Upper lobe of left lung (tissue), 6 donors: ENCODE measurements at places on chromosomes 5 and 9. TPM values are rescaled to one million over a fixed set of nuclear protein-coding genes. Genes with fewer than 3 reads are reported as not detected.

GRCh38 chr5:5246736-5247135 lies 106.6 kb downstream of the ADAMTS16 start:
- H3K4me1 ChIP-seq, result no peaks in the 10 kb centered on the region
- no peak overlapping the region for H3K4me3 ChIP-seq
- H3K27ac ChIP-seq, result no peak overlapping the region
- H3K36me3 ChIP-seq, result no peaks in the 10 kb centered on the region

Gene FOXD4L5
- 0.15 TPM for total RNA-seq

- H3K4me3 ChIP-seq, result no peak overlapping the region
- H3K36me3 ChIP-seq, result no peaks in the 10 kb centered on the region
- no peaks in the 10 kb centered on the region for H3K4me1 ChIP-seq
- no peaks in the 10 kb centered on the region for H3K27me3 ChIP-seq
- H3K27ac ChIP-seq, result no peak overlapping the region
Observed at GRCh38 chr5:174273325-174273724, 227.8 kb downstream of the NSG2 start.

GRCh38 chr5:16456103-16456832 lies 9.3 kb downstream of the ZNF622 start:
- no peak overlapping the region for H3K4me3 ChIP-seq
- peaks cover 41% of the 10 kb centered on the region for H3K36me3 ChIP-seq
- peaks cover 15% of the 10 kb centered on the region for H3K4me1 ChIP-seq
- H3K27ac ChIP-seq, result peak overlapping the region; percentile 63
- no peaks in the 10 kb centered on the region for H3K27me3 ChIP-seq

DNA sequence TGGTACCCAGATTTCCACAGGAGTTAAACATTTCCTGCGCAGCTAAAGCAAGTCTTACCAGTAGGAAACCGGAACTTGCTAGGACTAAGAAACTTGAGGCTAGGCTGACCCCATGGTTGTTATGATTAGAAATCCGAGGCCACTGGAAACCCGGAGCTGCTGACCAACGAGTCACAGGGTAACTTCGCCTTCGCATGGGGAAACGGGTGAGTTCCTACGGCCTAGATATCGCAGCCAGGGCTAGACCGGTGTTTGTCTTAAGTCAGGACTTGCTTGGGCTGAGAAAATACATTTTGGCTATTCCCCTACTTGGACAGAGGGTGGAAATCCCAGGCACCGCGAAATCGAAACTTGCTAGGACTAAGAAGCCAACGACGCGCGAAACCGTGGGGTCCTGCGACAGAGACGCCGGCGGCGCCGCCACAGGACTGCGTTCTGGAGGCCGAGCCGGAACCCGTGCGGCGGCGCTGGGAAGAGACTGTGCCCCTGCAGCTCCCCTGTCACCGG lies 1.6 kb upstream of the ANXA2R start:
- peak overlapping the region; percentile 97 for H3K27ac ChIP-seq
- DNase-seq, result peak; percentile 93
- no peaks in the 10 kb centered on the region for H3K36me3 ChIP-seq
- no peaks in the 10 kb centered on the region for H3K27me3 ChIP-seq
- H3K4me3 ChIP-seq, result peak overlapping the region; percentile 64
